ENCODE measurements at places on chromosomes 7 and 10.

GRCh38 chr7:137934941-137935883 is 66.7 kb downstream of the CREB3L2 start:
- DNase-seq: peak; percentile 31

DNA sequence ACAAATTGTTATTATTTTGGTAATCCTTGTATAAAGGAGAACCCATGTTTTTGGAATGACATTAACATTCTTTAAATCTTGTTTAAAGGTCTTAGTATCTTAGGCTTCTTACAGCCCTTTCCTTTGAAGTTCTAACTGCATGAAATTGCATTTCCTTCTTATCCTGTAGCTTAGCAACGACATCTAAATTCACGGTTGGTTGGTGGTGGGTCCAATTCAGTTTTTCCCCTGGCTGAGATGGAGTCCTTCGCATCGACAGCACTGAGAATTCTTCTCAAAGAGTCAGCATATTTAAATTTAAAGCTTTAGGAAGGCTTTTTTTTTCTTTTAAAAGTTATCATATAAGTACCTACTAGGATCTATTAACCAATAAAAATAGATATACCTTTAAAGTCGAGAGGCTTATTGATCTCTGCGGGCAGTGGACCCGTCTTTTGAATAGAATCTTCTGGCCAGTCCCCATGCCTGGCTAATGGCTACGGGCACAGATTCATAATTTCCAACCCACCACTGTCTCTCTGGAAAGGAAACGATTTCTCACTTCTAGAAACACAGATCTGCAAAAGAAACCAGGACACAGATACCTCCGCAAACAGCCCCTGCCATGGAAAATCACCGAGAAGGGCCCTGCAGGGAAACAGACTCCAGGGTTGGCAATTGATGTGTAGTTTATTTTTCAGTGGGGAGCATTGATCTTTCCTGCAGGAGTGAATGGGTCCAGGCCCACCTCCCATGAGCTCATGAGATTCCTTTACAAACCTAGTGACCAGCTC is 63.4 kb downstream of the RAMP3 start:
- no peak for DNase-seq

GRCh38 chr7:91165846-91166230 is 98.4 kb upstream of the FZD1 start:
- no peak for DNase-seq

GRCh38 chr10:6408799-6409198 is 171.3 kb downstream of the PRKCQ start:
- no peak for DNase-seq

GRCh38 chr7:31874631-31875386 is 187.8 kb downstream of the PPP1R17 start:
- no peak for DNase-seq

DNA sequence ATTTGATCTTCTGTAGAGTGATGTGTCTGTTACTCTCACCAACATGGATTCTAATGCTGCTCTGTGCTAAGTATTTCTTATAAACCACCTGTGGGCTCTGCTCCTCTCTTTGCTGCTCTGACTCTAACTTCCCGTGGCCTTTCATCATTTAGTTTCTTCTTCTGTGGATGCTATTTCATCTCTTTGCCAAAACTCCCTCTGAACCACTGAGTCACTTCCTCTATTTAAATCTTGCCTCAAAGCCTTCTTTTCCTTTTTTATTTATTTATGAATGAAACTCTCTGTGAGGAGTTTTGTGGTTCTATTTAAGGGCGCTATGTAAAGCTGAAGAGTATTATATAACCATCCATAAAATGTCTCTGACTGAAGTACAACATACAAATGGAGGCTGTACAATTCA is 538.5 kb downstream of the SUGCT start:
- no peak for DNase-seq

DNA sequence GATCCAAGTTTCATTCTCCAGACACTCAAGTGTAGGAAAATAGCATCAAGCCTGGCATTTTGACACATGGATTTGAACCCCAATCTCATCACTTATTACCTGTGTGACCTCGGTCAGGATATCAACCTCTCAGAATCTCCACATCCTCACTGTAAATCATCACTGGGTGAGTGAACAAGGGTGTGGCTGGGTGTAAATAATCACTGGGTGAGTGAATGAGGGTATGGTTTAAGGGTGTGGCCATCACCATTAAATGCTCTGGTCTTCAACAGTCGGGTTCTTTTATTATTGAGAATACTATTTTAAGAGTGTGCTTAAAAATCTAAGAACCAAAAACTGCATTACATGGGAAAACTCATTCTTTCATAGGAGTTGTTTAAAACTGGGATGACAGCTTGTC is 200.1 kb downstream of the DOCK4 start:
- no peak for DNase-seq

GRCh38 chr10:71216363-71216695 is 4.0 kb downstream of the UNC5B start:
- no peak for DNase-seq

DNA sequence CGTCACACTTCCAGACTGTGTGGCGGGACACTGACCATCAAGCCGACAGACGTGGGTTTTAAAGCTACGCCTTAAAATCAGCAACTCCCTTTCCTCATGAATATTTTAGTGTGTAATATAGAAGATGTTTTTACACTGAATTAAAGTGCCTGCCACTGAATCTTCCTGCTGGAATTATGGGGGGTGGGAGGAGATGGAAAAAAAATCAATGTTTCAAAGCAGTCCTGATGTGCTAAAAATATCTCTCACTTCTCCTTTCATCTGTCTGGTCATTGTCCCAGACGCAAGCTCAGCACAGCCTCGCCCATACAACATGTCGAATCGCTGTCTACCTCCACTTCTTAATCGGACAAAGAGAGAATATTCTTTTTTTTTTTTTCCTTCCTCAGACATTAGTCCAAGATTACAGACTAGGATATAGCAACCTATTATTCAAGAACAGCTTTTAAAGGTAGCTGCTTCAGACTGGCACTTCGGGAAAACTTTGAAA is 165.1 kb upstream of the KLF14 start:
- DNase-seq: no peak

DNA sequence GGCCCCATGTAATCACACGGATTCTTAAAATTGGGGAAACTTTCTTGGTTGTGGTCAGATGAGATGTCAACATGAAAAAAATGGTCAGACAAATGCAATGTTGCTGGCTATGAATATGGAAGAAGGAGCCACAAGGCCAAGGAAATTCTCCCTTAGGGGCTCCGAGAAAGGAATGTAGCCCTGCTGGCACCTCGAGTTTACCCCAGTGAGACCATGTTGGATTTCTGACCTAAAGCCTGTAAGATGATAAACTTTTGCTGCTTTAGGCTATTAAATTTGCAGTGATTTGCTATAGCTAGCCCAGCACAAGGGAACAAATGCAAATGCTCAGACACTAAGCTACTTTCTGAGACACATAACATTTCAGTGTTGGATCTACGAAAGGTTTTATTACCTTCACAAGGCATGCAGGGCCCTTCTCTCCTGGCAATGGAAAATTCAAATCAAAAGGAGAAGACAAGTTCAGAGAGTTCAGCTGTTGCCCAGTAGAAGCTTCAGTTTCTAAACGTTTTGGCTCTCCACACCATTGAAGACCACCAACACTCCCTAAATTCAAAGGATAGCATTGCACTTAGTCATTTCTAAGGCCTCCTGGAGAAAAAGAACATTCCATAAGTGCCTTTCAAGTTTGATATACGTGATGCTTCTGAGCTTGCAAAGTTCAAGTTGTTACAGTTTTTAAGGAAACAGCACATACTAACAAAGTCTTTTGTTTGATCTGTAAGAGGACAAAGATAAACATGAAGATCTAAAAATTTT is 23.4 kb downstream of the MCMBP start:
- no peak for DNase-seq

- no peak for DNase-seq
Observed at GRCh38 chr7:34190299-34190698, 285.0 kb downstream of the BMPER start.

DNA sequence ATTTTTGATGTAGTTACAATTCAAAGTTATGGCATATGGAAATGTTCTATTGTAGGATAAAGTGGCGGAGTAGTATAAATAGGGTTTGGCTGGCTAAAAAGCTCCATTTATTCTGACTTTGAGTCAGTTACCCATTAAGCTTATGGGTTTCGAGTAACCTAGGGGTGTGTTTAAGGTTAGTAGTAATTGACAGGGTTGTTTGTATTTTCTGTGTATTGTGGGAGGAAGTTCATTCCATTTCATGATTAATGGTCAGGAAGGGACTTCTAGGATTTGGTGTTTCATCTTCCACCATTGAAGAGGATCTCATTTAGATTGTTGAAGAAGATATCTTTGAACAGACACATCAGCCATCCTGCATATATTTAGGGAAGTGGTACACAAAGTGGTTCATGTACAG is 75.0 kb downstream of the BICC1 start:
- no peak for DNase-seq

- no peak for DNase-seq
Observed at GRCh38 chr7:55590517-55591281, 18.4 kb upstream of the VOPP1 start.

- DNase-seq: no peak
Observed at GRCh38 chr10:25824050-25824449, 110.0 kb upstream of the MYO3A start.

GRCh38 chr7:140641524-140642195 is 1.0 kb upstream of the DENND2A start:
- no peak for DNase-seq

GRCh38 chr7:135260930-135261721 is 27.5 kb downstream of the STRA8 start:
- DNase-seq: no peak

- DNase-seq: no peak
Observed at GRCh38 chr7:5419539-5420066, 4.0 kb downstream of the TNRC18 start.

DNA sequence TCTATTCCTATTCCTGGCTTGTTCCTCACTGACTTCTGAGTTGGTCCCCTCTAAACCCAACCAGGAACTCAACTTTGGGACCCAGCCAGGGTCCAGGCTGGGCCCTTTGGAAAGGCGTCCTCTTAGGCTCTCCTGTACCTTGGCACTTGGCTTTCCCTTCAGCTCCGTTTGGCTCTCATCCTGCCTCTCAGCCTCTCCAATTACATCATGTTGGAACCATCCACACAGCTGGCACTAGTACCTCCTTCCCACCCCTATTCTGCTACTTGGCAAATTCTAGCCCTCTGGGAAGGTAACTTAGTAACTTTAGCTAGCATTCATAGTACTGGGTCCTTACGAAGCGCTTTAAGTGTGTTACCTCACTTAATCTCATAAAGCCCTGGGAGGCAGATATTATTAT is 205.3 kb upstream of the HABP2 start:
- no peak for DNase-seq

DNA sequence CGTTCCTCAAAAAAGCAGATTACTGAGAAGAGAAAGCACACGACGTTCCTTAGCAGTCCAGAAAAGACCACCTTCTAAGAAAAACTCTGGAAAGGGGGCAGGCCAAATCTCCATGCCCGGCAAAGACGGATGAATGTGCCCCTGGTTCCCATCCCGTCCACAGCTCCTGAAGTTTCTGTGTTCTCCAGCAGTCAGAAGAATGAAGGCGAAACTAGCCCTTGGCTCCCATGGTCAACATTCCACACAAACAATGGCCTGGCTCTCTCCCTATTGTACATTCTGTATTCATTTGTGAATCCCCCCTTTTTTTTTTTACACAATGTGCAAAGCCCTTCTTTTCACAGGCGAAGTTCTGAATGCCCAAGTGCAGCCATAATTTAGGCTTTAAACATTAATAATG is 5.3 kb downstream of the CTBP2 start:
- DNase-seq: no peak

Data from CD4-positive, alpha-beta T cell treated with Interleukin-4 for 4 hours (primary cell).